ENCODE measurements at places on chromosomes 13 and 19. TPM values are rescaled to one million over a fixed set of nuclear protein-coding genes. Genes with fewer than 3 reads are reported as not detected.

INTS6 gene
- total RNA-seq: 40.5 TPM

DNA sequence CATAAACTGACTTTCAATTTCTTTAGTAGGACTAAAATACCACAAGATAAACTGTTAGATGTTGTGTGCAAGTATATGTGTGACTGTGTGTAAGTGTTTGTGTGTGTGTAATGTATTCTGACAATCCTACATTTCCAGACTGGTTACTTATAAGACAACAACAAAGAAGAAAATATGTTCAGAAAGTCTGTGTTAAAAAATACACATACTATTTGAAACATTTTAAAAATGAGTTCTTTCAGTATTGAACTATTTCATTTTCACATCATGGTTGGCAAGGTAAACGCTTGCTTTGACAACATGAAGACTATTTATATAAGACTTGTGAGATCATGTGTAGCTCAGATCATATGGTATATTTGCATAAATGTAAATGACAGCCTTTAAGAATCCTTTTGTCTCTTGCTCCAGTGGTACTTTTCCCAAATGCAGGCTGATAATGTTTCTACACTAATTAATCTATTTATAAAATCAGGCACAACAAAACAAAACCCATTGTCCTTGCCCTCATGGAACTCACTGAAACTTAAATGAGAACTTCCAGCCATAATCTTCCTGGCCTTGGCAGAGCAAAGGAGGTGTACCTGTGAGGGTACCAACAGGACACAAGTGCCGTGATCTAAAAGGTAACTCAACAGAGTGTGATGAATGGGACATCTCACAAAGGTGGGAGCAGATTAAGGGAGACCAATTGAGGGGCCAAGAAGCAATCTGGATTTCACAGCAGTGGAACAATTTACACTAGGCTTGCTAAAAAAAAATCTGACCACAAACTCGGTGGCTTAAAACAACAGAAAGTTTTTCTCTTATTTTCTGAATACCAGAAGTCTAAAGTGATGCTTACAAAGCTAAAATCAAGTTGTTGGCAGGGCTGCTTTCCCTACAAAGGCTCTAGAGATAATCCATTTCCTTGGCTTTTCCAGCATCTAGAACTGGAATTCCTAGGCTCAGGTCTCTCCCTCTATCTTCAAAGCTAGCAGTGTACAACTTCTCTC, 349.0 kb downstream of the TBC1D4 start:
- H3K27ac ChIP-seq: no peak overlapping the region
- no peak overlapping the region for H3K4me3 ChIP-seq
- no peaks in the 10 kb centered on the region for H3K36me3 ChIP-seq
- H3K27me3 ChIP-seq: no peaks in the 10 kb centered on the region

KASH5 gene
- not detected for total RNA-seq

ZNF730 gene
- 0.72 TPM for total RNA-seq

SHANK1 gene
- total RNA-seq: 1.1 TPM

- H3K4me1 ChIP-seq: peaks cover 8% of the 10 kb centered on the region
- no peaks in the 10 kb centered on the region for H3K27me3 ChIP-seq
- no peak overlapping the region for H3K4me3 ChIP-seq
Measured at GRCh38 chr19:827314-827709, 325 bp upstream of the AZU1 start.

CNFN gene
- not detected for total RNA-seq

- no peaks in the 10 kb centered on the region for H3K27me3 ChIP-seq
- no peak overlapping the region for H3K27ac ChIP-seq
- no peak for DNase-seq
- H3K4me3 ChIP-seq: no peak overlapping the region
Measured at GRCh38 chr13:32113532-32113931, 82.0 kb downstream of the FRY start.

All from osteoblast (primary cell).